Right renal pelvis (tissue), 4 donors: ENCODE measurements at places on chromosomes 7 and 10.

- DNase-seq: no peak
Measured at GRCh38 chr7:106094780-106095179, 17.3 kb downstream of the SYPL1 start.

GRCh38 chr7:56287429-56288138, 171.4 kb upstream of the NUPR2 start:
- peak; percentile 4 for DNase-seq

DNA sequence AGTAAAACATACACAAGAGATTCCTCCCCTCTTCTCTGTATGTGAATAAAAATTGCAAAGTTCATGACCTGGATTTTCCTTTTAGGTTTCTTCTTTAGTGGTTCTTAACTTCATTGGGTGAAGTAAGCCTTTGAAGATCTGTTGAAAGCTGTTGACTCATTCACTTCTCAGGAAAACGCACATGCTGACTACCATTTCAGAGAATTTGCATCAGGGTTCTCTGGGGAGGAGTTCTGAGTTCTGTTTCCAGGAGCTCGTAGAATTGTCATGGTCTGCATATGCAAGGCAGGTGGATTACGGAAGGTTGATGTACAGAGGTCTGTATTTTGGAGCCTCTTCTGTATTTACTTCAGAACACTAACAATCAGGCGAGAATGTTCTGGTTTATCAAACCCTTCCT, 962 bp upstream of the SLC26A4 start:
- DNase-seq: no peak

- DNase-seq: no peak
Measured at GRCh38 chr7:2613931-2614600, 17.7 kb upstream of the TTYH3 start.

- no peak for DNase-seq
Measured at GRCh38 chr7:40674316-40674715, 539.5 kb downstream of the SUGCT start.

DNA sequence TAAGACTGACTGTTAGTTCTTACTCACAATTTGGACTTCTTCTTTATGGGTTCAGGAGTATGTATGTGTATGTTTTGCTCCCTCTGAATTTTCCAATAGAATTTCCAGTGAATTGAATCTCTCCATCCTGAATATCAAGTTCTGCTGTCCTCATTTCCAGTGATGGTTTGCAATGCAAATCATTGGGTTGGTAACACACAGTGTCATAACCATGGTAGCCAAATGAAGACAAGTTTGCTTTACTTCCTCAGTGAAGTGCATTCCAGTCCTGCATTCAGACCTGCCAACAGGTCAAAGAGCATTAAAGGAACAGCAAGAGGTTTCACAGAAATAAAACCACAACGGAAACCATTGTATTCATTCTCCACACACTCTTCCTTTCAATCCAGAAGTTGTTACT, 15.2 kb downstream of the ITPRID1 start:
- DNase-seq: no peak
